ENCODE measurements at places on chromosomes 6 and 20.

- no peak for DNase-seq
Measured at GRCh38 chr20:61280217-61280980, 28.3 kb downstream of the CDH4 start.

GRCh38 chr6:56072856-56073255 is 174.5 kb downstream of the COL21A1 start:
- no peak for DNase-seq

GRCh38 chr6:154800338-154800737 is 67.1 kb downstream of the SCAF8 start:
- no peak for DNase-seq

- peak; percentile 34 for DNase-seq
Measured at GRCh38 chr20:62900692-62901584, 25.4 kb downstream of the DIDO1 start.

DNA sequence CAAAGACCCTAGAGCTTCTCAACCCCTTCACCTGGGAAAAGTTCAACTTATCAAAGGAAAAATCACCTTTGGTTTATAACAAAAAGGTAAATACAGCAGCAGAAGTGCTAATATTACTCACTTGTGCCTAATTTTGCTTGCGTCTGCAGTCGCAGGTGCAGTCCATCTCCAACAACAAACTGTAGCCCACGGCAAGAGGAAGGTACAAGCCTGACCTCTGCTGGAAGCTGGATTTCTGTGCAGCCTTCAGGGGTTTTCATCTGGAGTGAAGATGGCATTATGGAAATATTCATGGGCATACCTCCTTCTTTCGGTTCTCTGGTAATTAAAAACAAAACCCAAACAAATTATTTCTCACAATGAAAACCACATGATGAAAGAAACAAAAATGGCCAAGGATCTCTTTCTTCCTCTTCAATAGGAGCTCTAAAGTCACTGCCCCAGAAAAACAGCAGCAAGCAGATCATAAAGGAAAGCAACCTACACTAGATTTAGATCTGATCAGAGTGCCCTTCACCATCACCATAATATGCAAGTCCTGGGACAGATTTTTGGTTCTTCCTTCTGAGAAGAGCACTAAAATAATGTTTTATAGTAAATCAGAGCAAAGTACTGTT is 7.8 kb downstream of the UBE3D start:
- peak; percentile 56 for DNase-seq

DNA sequence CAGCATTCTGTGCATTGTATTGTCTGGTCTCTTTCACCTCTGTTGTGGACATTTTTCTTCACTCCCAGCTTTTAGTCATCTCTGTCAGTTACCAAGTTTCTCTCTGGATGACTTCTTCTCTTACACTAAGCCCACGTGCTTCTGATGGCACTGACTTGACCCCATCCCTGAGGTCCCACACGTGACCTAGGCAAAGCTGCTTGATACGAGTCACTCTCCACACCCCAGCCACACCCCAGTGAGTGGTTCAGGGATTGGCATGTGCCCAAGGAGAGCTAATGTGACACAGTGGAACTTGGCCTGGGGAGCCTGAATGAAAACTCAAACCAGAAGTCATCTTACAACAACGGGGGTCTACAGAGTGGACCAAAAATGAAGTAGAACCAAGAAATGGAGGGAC is 32.2 kb downstream of the HTR1E start:
- DNase-seq = no peak

DNA sequence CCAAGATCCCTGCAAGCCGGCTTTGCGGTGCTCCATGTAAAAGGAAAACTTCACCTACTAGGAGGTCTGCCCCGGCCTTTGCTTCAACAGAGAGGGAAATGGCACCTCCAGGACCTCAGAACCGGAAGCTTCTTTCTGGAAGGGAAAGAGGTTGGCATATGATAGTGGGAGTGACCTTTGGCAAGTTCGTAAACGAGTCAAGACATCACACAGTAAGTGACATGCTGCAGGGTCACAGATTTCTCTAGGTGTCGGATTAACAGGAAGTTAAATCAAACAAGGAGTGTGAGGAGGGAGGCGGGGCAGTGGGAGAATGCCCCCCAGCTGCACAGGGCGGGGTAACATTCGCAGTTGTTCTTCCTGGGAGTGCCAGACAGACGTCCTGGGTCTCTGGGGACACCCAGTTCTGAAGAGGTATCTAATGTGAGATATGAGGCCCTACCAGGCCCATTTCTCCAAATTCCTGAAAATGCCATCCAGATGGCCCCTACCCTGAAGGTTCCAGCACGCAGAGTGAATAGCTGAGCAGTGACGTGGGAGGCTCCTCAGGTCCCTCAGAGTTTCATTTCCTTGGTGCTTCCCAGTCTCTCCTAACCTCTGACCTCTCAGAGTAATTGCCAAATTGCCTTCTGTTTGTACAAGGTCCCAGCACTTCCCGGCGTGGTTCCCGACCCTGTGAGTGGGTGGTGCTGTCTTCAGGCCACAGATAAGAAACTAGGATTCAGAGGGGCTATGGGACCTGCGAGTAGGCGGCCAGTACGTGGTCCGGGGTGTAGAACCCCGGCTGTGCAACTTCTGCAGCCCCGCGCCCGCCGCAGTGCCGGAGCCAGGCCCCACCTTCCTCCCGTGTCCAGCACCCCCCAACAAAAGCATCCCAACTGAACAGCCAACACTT is 1.9 kb downstream of the RRBP1 start:
- DNase-seq = peak; percentile 37

GRCh38 chr20:53828682-53829254 is 235.1 kb upstream of the ZNF217 start:
- no peak for DNase-seq

DNA sequence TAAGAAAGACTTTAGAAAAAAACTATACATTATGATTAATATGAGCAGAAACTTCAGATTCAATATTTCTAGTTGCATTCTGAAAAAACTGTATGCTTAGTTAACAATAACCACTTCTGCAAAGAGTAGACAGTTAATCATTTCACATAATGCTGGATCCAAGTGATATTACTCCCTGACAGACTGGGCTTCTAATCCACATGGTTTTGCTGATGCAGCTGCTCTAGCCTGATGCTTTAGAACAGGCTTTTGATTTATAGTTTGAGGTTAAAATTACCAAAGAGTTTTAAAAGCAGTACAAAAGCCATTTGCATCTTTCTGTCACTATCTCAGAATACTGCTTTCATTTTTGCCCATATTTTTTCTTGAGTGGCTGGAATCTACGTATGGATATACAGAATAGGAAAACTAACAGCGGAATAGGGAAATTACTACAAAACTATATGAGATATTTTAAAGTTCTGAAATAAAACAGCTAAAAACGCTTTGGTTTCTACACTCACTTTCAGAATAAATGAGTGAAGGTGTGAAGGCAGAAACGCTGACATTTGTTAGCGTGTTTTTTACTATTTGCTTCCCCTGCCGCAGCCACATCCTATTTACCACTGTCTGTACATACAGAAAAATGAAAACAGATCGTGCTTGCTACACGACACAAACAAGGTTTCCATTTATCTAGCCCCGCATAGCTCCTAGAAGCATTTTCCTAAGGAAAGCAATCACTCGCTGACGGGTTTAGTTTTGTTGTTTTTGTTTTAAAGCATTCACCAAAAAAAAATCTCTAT is 61.7 kb downstream of the METTL24 start:
- peak; percentile 78 for DNase-seq

- no peak for DNase-seq
Measured at GRCh38 chr6:128311944-128312570, 208.3 kb downstream of the PTPRK start.

DNA sequence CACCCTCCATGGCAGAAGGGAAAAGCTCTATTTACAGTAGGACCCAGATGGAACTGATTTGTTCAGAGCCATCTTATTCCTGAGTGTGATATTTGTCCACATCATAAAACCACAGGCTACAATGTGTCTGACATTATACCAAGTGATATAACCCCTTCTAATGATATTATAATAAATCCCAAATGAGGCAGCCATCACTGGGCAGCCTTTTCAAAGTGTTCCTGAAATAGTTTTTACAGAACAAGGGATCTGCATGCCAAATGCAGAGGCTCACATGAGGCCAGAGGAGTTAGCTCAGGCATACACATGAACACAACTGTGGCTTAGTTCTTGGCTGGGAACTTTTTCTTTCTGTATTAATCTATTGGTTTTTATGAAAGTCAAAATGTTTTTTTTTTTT is 207.7 kb downstream of the MAFB start:
- DNase-seq = no peak

GRCh38 chr20:17530716-17531664 is at the start of gene BFSP1:
BFSP1 (minus strand) TSS chr20:17531379; CDS start chr20:17531329, 50 bp downstream.
- peak; percentile 73 for DNase-seq

- DNase-seq = no peak
Measured at GRCh38 chr6:27775796-27776184, 136.4 kb downstream of the OR2B2 start.

DNA sequence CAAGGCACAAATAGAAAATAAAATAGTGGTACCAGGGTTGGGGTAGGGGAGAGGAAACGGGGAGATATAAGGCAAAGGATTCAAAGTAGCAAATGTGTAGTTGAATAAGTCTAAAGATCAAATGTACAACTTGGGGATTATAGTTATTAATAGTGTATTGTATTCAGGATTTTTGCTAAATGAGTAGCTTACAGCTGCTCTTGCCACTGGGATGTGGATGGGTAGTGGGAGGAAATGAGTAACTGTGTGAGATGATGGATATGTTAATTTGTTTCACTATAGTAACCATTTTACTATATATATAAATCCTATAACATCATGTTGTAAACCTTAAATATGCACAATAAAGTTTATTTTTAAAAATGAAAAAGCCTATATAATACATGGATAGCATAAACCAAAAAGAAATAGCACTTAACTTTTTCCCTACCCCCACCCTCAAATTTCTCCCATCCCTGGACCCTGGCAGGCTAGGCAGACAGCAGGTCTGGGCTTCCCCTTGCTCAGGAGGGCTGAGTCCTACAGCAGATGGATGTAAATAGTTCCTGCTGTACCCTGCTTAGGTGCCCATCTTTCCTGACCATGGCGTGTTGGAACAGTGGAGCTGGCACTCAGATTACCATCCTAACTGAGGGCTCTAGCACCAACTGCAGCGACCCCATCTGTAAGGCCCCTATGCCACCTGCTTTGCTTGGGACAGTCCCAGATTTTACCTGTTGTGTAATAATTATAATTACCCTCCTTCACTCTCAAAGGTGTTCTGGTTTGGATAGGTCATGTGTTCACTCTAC is 28.6 kb upstream of the PBOV1 start:
- no peak for DNase-seq

- no peak for DNase-seq
Measured at GRCh38 chr6:157676241-157676640, 146.8 kb upstream of the SNX9 start.

DNA sequence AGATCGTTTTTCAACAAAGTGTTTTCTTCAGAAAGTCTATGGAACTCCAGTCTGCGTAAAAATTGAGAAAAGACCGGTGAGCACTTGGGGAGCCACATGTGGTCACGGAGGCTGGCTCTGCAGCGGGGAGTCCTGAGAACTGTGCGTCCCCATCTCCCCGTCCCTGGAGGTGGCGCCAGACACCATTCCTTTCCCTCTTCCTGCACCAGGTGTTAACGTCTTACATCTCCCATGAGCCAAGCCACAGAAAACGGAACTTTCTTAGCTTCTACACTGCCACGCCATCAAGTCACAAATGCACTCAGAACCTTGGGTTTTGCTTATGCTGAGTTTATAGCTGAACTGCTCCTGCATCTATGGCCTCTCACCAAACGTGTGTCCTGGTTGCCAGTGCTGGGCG is 62.6 kb downstream of the GINS1 start:
- DNase-seq = peak; percentile 68

GRCh38 chr6:319177-320131 is 27.2 kb downstream of the DUSP22 start:
- DNase-seq = no peak

DNA sequence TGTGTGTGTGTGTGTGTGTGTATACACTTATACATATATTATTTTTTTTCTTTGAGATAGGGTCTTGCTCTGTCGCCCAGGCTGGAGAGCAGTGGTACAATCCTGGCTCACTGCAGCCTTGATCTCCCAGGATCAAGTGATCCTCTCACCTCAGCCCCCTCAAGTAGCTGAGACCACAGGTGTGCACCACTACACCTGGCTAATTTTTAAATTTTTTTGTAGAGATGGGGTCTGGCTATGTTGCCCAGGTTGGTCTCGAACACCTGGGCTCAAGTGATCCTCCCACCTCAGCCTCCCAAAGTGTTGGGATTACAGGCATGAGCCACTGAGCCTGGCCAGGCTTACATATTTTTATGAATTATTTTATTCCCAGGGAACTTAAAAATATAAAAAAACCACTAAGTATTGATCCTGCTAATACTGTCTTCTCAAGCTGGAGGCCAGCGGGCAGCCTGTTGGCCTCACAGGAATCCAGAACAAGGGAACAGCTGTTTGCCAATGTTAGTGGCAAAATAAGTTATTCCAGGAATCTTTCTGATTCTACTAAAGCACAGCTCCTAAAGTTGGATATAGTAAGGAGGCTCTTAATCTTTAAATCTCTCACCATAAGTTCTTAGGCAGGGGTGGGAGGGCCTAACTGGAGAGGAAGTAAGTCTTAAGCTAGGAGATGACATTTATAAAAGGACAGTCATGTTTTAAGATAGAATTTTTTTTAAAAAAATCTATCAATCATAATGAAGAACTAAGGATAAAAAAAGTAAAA is 135.5 kb upstream of the NUP153 start:
- peak; percentile 80 for DNase-seq

GRCh38 chr6:127690092-127690491 is 113.1 kb downstream of the C6orf58 start:
- DNase-seq = peak; percentile 63

- no peak for DNase-seq
Measured at GRCh38 chr6:72953971-72954381, 271.3 kb downstream of the KHDC1L start.

DNA sequence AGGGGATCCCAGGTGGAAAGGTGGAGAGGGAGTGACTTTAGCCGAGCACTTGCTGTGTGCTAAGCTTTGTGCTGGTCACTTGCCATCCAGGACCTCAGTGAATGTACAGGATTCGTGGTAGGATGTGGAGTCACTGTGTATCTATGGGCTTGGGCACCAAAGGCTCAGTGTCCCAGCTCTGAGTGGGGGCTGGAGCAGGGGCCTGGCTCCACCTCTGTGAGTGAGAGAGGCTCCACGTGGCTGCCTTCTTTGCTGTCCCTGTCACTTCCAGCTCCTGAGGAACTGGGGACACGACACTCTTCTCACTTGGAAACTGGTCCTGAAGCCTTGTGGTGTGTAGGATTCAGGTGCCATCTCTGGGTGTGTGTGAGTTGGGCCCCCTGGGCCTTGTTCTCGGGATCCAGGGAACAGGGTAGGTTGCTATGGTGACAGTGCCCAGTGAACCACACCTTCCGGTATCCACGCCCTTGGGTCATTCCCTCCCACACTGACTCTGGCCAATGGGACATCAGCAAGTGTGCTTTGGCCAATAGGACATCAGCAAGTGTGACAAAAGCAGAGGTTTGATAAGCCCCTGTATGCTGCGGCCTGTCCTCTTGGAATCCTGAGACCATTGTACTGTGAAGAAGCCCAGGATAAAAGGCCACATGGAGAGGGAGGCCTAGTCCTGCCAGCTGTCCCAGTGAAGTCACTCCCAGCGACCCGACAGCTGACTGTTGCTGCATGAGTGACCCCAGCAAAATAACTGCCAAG is 87.7 kb downstream of the CDH22 start:
- DNase-seq = peak; percentile 92

GRCh38 chr6:47023573-47023972 is 18.6 kb downstream of the ADGRF1 start:
- DNase-seq = no peak

- no peak for DNase-seq
Measured at GRCh38 chr6:144936764-144937163, 651.6 kb downstream of the UTRN start.
